Stimulated activated CD8-positive, alpha-beta memory T cell treated with anti-CD3 and anti-CD28 coated beads, Interleukin-4, amount 100 ng/mL, for 4 hours (primary cell): ENCODE measurements at places on chromosomes 6 and 20.

DNA sequence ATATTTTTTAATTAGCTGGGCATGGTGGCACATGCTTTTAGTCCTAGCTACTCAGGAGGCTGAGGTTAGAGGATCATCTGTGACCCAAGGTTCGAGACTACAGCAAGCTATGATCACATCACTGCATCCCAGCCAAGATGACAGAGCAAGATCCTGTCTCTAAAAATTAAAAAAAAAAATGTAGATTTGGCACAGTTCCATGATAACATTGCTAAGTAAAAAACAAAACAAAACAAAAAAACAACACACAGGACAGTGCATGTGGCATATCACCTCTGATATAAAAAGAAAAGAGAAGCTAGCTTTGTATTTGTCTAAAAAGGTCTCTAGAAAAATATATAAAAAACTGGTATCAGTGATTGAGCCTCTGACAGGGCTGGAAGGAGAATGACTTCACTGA lies 24.6 kb downstream of the RNF24 start:
- DNase-seq, result no peak

- no peak for DNase-seq
Measured at GRCh38 chr6:17584241-17584803, 15.8 kb upstream of the FAM8A1 start.

GRCh38 chr6:158481690-158482473 lies 78.0 kb upstream of the TMEM181 start:
- no peak for DNase-seq

DNA sequence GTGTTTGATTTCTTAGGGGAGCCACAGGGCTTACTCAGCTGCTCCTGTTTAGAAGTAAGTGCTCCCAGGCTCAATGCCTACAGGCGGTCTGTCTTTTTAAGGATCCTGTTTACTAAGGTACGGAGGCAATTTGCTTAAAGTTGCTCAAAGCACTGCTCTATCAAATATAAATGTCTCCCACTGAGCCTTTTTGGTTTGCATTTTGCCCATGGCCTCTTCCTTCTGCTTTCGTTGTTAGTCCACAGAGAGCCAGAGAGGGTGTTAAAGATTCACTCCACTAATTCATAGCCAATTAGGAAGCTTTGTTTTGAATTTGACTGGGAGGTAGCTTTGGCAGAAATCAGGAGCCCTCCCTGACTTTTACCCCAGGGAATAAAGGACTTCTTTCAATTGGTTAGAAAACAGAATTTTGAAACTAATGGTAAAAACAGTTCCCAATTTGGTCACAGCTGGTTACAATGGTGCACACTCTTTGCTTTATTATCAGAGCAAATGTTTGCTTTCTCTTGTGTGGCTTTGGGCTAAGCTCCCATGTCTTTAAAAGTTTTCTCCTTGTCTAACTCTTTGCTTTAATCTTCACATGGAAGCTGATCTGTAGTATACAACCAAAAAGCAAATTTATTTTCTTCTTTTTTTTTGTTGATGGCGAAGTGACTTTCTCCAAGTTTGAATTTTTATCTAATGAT lies 126.2 kb downstream of the IMPG1 start:
- no peak for DNase-seq

- DNase-seq, result no peak
Measured at GRCh38 chr6:31251261-31251660, 20.6 kb downstream of the HLA-C start.

GRCh38 chr6:139690007-139690406 lies 315.6 kb upstream of the CITED2 start:
- DNase-seq, result no peak

DNA sequence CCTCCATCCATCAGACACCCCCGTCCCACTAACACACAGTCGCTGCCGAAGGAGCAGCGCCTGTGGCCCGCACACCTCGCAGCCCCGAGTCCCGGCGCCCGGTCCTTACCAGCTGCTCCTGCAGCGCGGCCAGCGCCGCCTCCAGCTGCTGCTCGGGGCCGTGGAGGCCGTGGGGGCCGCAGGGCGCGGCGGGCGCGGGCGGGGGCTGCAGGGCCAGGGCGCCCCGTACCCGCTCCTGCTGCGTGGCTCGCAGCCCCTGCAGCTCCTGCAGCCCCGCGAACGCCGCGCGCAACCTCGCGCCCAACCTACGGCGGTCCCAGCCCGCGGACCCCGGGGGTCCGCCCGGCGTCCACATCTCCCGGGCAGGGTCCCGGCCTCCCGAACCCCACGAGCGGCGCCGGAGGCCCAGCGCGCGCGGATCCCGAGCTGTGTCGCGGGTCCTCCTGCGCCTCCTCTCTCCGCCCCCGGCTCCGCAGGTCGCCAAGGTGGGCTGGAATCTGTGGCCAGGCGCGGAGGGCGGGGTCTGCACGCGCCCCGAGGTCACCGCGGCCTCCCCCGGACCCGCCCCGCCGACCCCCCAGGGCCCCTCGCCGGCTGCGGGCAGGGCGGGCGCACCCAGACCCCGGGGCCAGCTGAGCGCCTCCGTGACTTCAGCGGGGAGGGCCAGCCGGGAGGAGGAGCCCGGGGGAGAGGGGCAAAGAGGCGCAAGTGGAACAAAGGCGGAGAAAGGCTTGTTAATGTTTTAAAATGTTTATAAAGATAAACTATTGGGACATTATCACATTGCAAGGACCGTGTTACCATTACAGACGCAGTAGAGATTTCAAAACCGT lies at the start of gene DACT2:
TSS of gene DACT2 (minus strand) at position 499 of the 833 bp plus-strand sequence. CDS start at position 355, 144 bp downstream.
- no peak for DNase-seq

DNA sequence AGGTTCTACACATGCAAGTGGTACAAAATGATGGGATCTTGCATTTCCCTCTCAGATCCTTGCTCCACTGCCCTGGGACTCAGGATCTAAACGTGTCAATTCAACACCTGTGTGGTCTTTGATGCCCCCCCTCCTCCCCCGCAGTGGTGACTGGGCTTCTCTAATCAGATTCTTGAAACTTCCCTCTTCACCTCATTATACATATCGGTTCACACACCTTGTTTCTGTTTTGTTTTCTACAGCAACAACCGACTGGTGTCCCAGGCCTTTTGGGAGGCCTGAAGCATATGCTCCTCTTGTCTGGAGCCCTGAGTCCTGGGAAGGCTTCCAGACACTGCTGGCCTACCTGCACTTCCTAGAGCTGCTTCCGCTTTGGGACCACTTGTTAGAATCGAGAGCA lies 20.0 kb downstream of the SAMD3 start:
- peak; percentile 29 for DNase-seq

GRCh38 chr20:59985164-59985563 lies 26.9 kb downstream of the CDH26 start:
- DNase-seq, result no peak

- no peak for DNase-seq
Measured at GRCh38 chr6:5486214-5486613, 224.9 kb downstream of the FARS2 start.

GRCh38 chr20:1001116-1001515 lies 995 bp downstream of the RSPO4 start:
- DNase-seq, result no peak

- no peak for DNase-seq
Measured at GRCh38 chr6:42702200-42702599, 20.2 kb downstream of the PRPH2 start.

DNA sequence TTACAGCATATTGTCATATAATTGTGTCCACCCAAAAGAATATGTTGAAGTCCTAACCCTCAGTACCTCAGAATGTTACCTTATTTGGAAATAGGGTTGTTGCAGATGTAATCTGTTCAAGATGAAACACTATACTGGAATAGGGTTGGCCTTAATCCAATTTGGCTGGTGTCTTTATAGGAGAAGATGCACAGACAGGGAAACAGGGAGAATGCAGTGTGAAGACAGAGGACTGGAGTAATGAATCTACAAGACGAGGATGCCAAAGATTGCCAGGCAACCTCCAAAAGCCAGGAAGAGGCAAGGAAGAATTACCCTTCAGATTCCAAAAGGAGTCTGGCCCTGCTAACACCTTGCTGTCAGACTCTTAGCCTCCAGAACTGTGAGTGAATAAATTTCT lies 482.9 kb downstream of the PTPRT start:
- DNase-seq, result no peak

GRCh38 chr6:98695091-98695801 lies 139.1 kb upstream of the POU3F2 start:
- DNase-seq, result no peak

DNA sequence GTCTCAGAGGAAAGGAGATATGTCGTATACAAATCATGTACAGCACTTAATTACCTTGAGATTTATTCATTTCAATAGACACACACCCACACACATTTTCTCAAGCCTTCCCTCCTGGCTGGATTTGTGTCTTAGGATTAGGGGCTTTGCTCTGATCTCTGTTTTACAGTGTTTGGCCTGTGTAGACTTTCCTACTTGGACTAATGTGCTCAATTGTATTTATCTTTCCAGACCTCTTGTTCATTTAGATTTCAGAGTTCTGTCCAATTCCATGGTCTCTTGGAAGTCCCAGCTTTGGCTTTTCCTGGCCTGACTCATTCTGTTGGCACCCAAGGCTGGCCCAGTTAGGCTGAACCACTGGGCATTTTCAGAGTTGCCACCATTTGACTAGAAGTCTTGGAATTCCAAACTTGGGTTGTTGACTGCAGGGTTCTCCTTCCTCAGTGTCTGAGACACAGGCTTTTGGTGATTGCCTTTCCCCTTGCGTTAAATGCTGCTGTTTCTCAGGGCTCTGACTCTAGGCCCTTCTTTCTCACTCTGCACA lies 8.9 kb upstream of the RFPL4B start:
- no peak for DNase-seq

- no peak for DNase-seq
Measured at GRCh38 chr6:24667378-24667803, 514 bp downstream of the ACOT13 start.

GRCh38 chr6:85408039-85408438 lies 41.8 kb upstream of the NT5E start:
- DNase-seq, result no peak

DNA sequence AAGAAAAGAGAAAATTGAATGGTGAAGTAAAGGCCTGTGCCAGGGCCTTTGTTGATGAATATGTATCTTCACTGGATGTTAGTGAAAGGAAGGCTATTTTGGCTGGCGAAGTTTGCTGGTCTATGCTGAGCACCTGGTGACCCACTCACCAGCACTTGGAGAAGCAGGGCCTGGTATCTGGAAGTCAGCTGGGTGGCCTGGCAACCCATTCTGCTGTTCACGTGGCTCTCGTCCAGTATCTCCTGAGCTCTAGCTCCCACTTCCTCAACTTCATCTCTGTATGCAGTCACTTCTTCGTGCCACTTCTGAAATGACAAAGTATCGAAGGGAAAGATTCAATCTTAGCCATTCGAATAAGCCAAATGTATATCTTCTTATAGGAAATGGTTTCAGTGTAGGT lies 283.7 kb downstream of the SYNE1 start:
- no peak for DNase-seq

- no peak for DNase-seq
Measured at GRCh38 chr20:41480054-41480770, 113.6 kb upstream of the EMILIN3 start.

DNA sequence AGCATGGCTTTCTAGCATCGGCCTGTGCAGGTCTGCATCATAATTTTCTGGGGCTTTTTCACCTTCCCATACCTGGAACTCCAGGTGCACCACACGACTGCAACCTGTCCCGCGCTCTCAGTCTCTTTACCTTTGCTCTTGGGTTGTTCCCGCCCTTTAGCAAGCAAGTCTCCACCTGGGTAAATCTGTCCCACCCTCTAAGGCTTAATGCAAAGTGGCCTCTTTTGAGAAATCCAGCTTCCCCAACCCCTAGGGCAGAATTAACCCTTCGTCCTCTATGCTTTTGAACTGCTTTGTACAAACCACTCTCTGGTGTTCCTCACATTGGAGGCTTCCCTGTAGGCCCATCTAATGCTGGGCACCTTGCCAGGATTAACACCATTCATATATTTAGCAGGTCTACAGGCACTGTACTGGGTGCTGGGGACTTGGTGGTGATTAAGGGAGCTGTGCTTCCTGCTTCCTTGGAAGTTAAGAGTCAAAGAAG lies 2.8 kb downstream of the ITPR3 start:
- no peak for DNase-seq

GRCh38 chr6:27139756-27140579 lies 107.5 kb upstream of the PRSS16 start:
- no peak for DNase-seq

DNA sequence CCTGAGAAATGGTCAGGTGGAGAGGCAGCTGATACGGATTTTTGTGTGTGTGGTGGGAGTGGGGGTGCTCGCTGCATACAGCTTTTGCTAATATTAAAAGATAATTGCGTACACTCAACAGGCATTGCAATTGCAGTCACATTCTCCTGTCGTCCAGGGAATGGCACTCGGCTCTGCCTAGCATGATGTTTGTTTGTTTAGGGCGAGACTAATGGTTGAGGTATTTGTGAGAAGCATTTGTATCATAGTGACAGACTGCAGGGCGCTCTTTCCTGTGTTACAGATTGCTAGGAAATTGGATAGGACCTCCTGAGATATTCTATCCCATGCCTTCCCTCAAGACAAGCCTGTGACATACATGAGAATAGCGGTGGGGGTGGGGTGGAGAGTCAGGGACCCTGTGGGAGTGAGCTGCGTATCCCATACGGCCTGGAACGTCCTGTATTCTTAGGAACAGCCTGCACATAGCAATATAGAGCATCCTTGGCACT lies 207.4 kb downstream of the SOX4 start:
- DNase-seq, result no peak

GRCh38 chr6:35476004-35476403 lies 7.8 kb downstream of the RPL10A start:
- no peak for DNase-seq

DNA sequence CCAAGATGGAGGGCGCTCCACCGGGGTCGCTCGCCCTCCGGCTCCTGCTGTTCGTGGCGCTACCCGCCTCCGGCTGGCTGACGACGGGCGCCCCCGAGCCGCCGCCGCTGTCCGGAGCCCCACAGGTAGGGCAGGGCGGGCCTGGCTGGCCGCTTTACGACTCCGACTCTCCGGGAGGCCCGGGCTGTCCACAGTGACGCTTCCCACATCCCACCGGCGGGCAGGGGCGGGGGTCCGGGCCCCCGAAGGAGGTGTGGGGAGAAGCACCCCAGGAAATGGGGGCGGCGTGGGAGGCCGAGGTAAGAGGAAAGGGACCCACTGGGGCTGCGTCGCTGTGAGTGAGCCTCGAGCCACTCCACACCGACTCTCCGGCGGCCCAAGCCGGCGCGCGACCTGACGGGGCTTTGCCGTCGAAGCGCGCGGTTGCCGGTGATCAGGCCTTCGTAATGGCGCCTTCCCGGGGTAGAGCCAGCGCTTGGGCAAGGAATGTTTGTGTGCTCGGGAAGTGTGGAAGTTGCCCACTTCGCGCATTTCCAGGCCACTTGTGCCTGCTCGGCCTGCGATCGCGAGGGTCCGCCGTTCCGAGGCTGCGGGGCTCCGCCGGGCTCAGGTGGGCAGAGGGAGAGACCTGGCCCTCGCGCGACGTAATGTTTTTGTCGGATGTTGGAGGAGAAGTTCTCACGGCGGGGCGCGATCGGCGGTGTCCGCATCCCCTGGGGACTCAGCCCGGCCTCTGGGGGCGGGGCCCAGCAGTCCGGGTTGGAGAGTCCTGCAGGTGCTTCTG lies 427 bp downstream of the GINM1 start:
- DNase-seq, result no peak
